H7 (cell line): ENCODE measurements at places on chromosomes 13 and 19. TPM values are rescaled to one million over a fixed set of nuclear protein-coding genes. Genes with fewer than 3 reads are reported as not detected.

DNA sequence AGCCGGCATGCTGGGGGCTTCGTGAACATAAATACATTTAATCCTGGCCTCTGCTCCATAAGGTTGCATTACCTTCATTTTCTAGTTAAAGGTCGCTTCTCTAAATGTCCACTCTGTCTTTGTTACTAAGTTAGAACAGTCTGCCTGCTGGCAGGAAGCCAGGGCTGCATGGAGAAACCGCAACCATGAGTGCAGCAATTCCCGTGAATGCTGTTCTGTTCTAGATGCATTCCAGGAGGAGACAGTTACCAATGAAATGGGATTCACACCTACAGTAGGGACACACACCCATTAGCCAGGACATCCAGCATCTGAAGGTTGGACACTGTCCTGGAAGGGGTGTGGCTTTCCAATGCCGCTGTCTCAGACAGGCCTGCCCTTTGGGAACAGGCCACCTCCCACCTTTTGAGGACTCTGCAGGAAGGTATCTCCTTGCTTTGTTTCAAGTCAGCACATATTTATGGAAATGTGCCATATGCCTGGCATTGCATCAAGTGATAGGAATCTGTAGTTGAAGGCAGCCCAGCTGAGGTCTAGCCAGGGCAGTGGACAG is 129.7 kb downstream of the SLC7A1 start:
- DNase-seq = no peak

DNA sequence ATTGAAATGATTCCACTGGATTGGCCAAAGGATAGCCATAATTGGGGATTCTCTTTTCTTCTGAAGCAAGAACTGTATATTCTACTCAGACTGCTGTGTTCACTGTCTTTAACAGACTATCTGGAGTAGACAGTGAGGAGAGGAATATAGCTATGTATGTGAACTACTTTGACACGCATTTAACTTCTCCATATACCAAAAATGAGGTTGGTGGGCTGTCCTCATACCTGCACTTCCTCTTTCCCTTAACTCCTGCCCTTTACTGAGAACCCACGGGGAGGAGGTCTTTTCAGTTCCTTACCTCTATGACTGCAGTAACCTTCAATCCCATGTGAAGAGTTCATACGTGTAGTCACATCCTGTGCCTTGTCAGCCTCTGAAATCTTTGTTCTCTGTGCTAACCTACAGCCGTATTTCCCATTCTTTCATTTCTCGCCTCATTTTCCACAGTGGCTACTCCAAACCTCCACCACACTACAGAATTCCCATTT is 305.8 kb downstream of the MTUS2 start:
- no peak for DNase-seq

GRCh38 chr13:59734393-59734792 is 429.3 kb downstream of the DIAPH3 start:
- DNase-seq = no peak

FFAR1 gene
- not detected in 2 replicates for total RNA-seq

OR7A5 gene
- not detected in 2 replicates for total RNA-seq
